ENCODE measurements at places on chromosomes 1 and 21. TPM values are rescaled to one million over a fixed set of nuclear protein-coding genes. Genes with fewer than 3 reads are reported as not detected.

The GABPA gene
- 12.6 TPM for total RNA-seq

The TDRD5 gene
- total RNA-seq = not detected

The PADI3 gene
- total RNA-seq = 2.3 TPM

The PTPN22 gene
- 1.1 TPM for total RNA-seq

The ZSWIM5 gene
- 0.07 TPM for total RNA-seq

The FCRLB gene
- 2.7 TPM for total RNA-seq

The SVBP gene
- total RNA-seq = 19.1 TPM

The SERTAD4 gene
- 5.9 TPM for total RNA-seq

The PRRX1 gene
- total RNA-seq = 0.79 TPM

The RUNX3 gene
- 4.6 TPM for total RNA-seq

The CASQ2 gene
- total RNA-seq = not detected

The AQP10 gene
- 0.78 TPM for total RNA-seq

The C1QTNF12 gene
- 1.1 TPM for total RNA-seq

The SH2D1B gene
- total RNA-seq = not detected

The LCE1A gene
- total RNA-seq = not detected

The S100A9 gene
- 5,057 TPM for total RNA-seq

The NTNG1 gene
- total RNA-seq = 1.3 TPM

The GRHL3 gene
- 46.5 TPM for total RNA-seq

The FALEC gene
- total RNA-seq = not detected

The ZNF683 gene
- not detected for total RNA-seq

The PRR9 gene
- total RNA-seq = not detected

The EMC1 gene
- total RNA-seq = 43.0 TPM

The LMOD1 gene
- total RNA-seq = not detected

The LAX1 gene
- total RNA-seq = not detected

The ETV3L gene
- not detected for total RNA-seq
